Left forelimb (tissue), 1 donor: ENCODE measurements at places on chromosomes 3 and 15.

- DNase-seq, result no peak
Observed at GRCh38 chr15:78977091-78977571, 32.3 kb upstream of the CTSH start.

- DNase-seq, result no peak
Observed at GRCh38 chr3:122233101-122233952, 49.9 kb downstream of the CASR start.

- no peak for DNase-seq
Observed at GRCh38 chr3:117165176-117165575, 455.6 kb downstream of the TUSC7 start.

GRCh38 chr3:154799800-154800199 is 280.3 kb upstream of the MME start:
- no peak for DNase-seq

DNA sequence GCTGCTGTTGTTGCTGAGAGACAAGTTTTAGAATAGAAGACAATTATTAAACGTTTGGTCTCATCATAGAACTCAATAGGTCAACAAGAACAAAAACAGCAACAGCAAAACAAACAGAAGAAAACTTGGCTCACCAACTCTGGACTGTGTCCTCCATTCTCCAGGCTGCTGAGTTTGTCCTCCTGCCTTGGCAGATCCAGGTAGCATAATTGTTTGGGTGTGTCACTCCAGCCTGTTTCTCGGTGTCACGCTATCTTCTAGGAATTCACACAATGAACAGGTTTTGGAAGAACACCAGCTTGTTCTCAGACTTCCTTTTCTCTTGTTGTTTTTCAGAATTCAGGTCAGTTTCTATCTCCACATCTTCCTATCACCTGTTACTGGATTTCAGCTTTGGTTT is 34.7 kb downstream of the ARRDC4 start:
- no peak for DNase-seq

DNA sequence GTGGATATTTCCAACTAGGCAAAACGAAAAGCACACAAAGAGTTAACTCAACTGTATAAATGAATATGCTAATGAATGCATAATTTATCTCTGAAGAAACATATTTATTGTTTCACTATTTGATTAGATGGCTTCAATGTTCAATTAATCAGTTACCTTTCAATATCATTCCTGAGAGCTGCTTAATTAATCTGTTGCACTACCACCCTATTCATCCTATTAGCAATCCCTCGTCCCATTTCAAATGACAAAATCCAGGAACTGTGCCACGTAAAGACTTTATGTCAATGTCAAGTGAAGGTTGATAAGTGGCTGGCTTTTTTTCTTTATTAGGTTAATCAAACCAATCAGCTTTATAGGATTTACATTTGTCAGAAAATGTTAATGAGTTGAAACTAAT is 82.7 kb downstream of the ALCAM start:
- DNase-seq, result no peak

DNA sequence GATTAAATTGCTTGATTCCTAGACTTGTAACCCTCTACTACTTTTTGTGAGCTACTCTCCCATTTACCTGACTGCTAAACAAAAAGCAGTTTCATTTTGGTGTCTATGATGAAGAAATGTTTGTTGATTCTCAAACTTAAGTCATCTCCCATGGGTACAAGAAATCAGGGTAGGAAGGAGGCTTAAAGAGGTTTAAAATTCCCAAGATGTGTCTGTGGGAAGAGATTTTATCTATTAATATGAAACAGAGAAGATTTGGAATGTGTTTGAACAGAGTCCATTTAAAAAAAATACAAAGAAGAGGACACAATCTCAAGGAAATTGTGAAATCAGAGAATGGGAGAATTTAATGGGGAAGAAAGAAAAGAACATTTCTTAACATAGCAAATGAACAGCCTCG is 14.8 kb downstream of the P3H2 start:
- DNase-seq, result no peak

DNA sequence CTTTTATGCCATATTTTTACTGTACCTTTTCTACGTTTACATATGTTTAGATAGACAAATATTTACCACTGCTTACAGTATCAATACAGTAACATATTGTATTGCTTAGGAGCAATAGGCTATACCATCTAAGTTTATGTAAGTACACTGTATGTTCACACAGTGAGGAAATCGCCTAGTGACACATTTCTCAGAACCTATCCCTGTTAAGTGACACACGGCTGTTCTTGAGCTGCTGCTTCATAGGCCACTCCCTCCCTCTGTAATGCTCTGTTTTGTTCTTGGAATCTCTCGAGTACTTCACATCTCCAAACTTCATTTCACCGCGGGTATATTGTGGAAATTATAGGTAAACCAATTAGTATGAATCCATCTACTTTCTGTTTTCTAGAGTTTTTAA is 13.4 kb upstream of the SELENOT start:
- no peak for DNase-seq

GRCh38 chr3:115330430-115330829 is 183.3 kb upstream of the ZBTB20 start:
- DNase-seq, result no peak

DNA sequence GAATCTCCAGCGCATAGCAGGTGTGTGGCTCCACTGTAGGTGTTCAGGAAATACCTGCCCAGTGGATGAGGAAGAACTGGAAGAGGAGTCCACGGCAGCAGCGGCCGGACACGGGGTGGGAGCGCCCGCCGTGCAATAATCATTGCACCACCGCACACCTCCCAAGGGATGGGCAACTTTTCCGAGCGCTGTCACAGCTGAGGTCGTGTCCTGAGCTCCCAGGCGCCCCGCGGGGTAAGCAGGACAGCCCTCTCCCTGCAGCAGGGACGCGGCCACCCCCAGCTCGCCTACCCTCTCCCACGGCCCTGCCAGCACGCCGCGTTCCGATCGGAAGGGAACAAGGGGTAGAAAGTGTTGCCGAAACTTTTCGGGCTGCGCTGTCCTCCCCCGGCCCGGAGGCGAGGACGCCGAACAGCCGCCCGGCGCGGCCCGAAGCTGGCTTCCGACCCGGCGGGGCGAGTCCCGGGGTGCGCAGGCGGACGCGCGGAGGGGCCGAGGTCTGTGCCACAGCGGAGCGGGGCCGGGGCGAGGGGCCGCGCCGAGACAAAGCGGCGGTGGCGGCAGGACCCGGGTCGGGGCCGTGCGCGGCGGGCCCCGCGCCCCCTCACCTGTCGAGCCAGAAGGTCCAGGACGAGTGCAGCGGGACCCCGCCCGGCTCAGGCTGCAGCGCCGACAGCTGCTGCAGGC is 475 bp downstream of the EIF4E3 start:
- no peak for DNase-seq
